ENCODE measurements at places on chromosomes 11 and 22.

DNA sequence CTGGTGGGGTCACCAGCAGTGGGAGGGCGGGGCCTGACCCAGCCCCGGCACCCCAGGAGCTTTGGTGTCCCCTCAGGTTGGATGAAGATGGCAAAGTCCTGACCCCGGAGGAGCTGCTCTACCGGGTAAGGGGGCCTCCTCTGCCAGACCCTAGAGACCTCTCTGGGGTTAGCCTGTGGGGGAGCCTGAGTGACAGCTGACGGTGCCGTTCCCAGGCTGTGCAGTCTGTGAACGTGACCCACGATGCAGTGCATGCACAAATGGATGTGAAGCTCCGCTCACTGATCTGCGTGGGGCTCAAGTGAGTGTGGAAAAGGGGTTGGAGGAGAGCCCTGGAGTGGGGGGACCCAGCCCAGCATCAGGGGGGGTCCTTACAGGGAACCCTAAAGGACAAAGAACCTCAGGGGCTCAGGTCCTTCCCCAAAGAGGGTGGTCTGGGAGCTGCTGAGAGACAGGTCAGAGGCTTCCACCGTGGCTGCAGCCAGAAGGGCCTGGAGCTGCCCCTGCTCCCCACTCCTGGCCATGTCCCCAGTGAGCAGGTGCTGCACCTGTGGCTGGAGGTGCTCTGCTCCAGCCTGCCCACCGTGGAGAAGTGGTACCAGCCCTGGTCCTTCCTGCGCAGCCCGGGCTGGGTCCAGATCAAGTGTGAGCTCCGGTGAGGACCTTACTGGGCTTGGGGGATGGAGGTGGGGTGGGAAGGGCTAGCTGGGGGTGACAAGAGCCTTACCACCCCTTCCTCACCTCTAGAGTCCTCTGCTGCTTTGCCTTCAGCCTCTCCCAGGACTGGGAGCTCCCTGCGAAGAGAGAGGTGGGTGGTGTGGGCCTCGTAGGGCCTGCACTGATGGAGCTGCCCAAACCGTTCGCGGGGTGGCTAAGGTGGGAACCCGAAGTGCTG lies 38.6 kb downstream of the SGSM3 start:
- DNase-seq: no peak

GRCh38 chr22:29002603-29003002 lies 59.0 kb downstream of the C22orf31 start:
- no peak for DNase-seq

- DNase-seq: no peak
Observed at GRCh38 chr11:13259374-13259773, 18.2 kb upstream of the BMAL1 start.

GRCh38 chr11:128714123-128714522 lies 20.3 kb downstream of the FLI1 start:
- no peak for DNase-seq

GRCh38 chr22:48301421-48301820 lies 1526.3 kb downstream of the BRD1 start:
- DNase-seq: no peak

DNA sequence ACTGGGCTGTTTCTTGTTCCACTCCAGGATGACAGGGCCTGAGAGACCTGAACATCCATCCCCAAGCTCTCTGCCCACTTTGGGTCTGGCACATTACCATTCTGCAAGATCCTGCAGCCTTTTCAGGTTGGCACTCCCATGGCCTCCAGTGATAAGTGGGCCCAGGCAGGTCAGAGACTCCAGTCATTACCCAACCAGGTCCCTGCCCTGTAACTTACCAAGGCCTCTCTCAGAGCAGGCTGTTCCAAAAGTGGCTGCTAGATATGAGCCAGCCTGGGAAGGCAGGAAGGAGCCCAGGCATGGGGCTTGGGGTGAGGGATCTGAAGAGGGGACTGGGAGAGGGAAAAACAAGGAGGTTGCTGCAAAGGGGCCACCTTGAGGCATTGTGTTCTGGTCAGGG lies 35.9 kb downstream of the KCNQ1OT1 start:
- DNase-seq: no peak

DNA sequence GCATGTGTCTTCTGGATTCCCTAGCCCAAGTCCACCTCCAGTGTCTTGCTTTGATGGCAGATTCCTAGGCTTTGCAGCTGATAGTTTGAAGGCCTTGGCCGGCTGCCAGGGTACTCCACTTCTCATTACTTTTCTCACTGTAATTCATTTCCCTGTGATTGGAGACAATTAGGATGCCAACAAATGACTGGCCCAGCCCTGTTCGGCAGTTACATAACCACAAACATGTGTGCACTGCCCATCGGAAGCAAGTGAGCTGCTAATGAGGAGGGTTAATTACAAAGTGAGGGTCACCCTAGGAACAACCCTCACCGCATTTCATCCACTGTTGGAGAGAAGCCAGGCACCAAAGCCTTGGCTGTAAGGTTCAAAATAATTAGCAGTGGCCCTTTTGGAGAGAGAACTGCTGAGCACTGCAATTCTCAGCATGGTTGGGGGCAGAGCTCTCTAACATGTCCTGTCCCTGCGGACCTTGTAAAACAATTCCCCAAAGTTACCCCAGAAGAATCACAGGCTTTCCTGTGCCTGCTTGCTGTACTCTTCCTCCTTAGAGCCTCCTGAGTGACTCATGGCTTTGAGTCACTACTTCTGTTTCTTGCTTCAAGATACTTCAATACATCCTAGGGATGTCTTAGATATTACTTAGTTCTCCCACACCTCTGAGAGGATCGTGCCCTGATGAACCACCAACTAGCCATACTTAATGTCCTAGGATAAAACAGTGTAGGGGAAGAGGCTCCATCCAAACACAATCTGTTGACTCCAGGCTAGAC lies 109.7 kb upstream of the GALNT18 start:
- no peak for DNase-seq

GRCh38 chr11:57315491-57315890 lies 9.3 kb downstream of the TNKS1BP1 start:
- DNase-seq: no peak

- DNase-seq: no peak
Observed at GRCh38 chr11:118679483-118679882, at the start of gene TREH. TREH (minus strand) TSS chr11:118679650; CDS start chr11:118679627, 23 bp downstream.

GRCh38 chr11:105144887-105145286 lies 5.3 kb upstream of the CARD18 start:
- DNase-seq: no peak

- no peak for DNase-seq
Observed at GRCh38 chr11:27290261-27291050, 72.6 kb downstream of the CCDC34 start.

- DNase-seq: no peak
Observed at GRCh38 chr11:3153291-3153861, 11.7 kb downstream of the OSBPL5 start.

GRCh38 chr11:45021692-45022141 lies 71.0 kb upstream of the TP53I11 start:
- no peak for DNase-seq

DNA sequence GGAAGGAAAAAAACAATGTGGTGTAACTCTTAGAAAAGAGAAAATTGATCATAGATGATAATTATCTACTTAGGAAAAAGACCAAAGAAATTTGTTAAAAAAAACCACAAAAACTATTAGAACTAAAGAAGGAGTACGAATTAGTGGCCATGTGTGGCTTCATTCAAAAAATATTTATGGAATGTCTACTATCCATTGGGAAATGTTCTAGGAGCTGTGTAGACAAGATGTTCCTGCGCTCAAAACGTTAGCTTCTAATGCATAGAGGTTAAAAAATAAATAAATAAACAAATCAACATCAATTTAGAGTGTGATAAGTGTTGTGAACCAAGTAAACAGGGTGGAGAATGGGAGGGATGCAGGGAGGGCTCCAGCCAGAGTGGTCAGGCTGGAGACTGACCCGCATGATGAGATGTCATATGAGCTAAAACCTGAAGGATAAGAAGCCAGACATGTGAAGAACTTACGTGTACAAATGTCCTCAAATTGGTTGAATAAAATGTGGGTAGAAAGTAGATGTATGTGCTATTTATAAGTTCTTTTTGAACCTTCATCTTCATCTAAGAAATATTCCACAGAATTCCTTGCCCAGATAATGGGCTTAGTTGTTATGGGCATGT lies 4.3 kb upstream of the EXPH5 start:
- DNase-seq: no peak

DNA sequence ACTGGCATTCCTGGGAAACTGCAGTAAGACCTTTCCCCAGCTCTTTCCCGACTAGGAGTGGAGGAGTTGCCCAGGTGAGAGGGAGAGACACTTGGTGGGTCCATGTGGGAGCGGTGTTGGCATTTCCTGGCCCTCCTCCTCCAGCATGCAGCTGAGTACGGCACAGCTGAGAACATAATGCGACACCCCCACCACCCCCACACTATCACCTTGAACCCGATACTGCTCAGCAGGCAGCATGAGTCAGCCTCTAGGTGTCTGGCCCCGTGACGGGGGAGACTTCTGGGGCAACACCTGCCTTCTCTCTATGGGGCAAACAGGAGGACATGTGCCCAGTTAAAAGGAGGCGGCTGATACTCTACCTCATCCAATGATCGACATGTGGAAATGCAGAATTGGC lies 64.4 kb downstream of the PKNOX2 start:
- DNase-seq: no peak

DNA sequence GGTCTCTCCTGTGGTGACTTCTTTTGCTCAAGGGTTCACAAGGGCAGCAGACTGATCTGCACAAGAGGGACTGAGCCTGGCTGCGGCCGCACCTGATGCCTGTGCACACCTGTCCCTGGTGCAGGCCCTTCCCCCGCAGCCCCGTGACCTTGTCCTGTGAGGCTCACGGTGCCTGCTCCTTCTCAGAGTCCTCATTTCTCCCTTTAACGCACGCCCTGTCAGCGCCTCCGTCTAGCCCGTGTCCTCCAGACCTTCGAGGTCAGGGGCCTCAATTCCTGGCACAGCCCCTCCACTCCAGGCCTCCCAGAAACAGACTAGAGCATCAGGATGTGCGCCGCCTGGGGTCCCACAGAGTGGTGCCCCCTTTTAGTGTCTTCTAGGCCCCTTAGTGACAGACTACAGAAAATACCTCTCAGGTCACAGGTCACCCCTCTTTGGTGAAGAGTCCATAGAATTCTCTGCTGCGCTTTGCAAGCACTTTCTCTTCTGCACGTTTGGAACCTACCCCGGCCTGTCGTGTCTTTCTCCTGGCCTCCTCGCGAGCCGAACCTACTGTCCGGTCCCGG lies 1.0 kb upstream of the DRD4 start:
- no peak for DNase-seq

DNA sequence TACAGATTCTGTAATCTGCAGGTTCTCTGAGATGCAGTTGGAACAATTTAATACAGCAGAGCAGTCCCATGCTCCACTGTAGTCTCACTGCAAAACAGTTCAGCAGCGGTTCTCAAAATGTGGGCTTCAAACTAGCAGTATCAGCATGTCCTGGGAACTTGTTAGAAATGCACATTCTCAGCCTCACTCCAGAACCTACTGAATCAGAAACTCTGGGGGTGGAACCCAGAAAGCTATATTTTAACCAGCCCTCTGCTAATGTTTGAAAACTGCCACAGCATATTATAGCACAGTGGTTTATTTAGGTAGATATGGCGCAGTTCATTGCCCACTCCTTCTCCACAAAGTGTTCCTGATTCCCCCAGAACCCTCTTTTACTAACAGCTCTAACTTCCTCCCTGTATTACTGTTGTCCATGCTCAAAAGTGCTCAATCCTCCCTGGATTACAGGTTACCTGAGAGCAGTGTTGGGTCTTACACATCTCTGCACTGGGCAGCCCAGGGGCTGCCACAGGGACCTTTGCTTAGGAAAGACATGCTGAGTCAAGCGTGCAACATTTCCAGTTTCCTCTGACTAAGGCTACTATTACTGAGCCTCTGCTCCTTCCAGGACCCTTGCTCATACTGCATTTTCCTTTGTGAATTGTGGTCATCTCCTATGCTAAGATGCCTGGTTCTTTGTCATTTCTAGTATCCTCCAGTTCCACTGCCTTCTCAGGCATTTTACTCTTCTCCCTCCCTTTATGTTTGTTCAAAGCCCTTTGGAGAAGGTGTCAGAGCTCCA lies 7.7 kb upstream of the DGAT2 start:
- DNase-seq: no peak

- no peak for DNase-seq
Observed at GRCh38 chr11:85423316-85423715, 203.8 kb downstream of the DLG2 start.

GRCh38 chr11:19723572-19724342 lies 11.1 kb downstream of the NAV2 start:
- DNase-seq: peak; percentile 51

DNA sequence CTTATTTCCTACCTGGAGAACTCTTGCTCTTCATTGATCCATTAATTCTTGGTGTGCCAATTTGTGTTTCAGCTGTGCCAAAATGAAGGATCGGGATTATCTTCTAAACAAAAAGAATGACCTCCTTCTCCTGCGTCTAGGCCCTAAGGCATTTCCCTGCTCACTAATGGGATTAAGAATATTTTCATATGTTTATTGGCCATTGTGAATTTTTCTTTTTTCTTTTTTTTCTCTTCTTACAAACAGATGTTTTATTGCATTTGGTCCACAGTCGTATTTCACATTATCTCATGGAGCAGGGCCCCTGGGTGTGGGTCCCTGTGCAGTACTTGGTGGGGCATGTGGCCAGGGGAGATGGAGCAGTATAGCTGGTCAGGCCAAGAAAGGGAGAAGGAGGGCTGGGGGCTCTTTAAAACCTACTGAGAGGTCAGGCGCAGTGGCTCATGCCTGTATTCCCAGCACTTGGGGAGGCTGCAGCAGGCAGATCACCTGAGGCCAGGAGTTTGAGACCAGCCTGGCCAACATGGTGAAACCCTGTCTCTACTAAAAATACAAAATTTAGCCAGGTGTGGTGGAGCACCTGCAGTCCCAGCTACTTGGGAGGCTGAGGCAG lies 35.3 kb upstream of the HORMAD2 start:
- no peak for DNase-seq

GRCh38 chr11:3020011-3020410 lies 27.9 kb upstream of the NAP1L4 start:
- DNase-seq: no peak

DNA sequence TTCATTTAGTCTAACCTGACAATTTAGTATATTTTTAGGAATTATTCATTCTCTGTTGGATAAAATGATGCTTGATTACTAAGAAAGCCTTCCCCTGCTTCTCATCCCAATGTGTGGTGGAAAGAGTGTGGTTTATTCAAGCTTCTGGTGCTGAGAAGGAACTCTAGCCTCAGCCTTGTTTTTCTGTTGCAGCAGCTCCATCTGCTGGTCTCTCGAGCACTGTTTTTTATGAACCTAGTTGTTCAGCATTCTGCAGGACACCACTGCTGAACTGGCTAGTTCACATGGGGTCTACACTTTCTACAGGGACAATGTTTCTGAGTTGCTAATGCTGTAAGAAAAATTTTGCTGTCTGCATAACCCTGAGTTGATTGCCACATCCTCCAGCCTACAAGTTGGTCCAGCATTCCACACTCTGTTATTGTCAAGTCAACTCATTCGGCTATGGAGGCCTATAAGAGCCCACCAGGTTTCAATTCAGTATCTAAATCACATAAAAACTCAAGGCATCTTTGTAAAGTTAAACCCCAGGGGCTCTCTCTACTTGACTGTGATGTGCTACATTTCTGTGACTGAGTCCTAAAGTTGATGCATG lies 14.3 kb downstream of the OR2AG2 start:
- peak; percentile 36 for DNase-seq

DNA sequence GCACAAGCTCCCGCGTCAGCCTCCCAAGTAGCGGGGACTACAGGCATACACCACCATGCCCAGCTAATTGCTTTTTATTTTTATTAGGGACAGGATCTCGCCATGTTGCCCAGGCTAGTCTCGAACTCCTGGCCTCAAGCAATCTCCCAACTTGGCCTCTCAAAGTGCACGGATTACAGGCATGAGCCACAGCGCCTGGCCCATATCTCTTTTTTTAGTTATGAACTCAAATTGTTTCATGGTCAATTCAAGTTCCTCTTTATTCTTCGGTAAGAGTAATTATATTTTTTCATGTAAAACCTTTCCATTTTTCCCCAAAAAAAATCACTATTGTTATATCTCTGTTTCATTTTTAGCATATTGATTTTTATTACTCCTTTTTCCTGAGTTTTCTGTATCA lies 25.5 kb downstream of the FCHSD2 start:
- no peak for DNase-seq

Data from T-helper 2 cell treated with Interferon-gamma antibody and Interleukin-4, amounts not matched to agents 5 μg/mL and 100 μg/mL, for 36 hours (primary cell).